ENCODE measurements at places on chromosomes 12 and 14.

GRCh38 chr12:42104087-42104486, 40.6 kb downstream of the GXYLT1 start:
- no peak for DNase-seq

DNA sequence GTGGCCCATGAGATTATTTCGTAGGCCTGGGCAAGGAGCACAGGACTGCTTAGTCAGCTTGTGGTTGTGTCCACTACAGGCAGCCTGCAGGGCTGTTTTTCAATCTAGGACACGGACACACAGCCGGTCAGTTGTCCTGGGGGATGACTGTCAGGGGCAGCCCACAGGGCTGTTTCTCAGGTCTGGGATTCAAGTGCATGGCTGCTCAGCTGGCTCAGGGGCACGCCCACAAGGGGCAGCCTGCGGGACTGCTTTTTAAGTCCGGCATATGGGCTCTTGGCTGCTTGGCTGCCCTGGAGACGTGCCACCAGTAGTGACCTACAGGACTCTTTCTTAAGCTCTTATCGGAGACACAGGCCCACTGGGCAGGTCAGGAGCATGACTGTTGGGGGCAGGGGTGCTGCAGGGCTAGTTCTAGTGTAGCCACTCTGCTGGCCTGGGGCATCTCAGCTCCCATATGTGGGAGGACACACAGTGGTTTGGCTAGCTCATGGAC, 26.6 kb upstream of the GTF2A1 start:
- no peak for DNase-seq

DNA sequence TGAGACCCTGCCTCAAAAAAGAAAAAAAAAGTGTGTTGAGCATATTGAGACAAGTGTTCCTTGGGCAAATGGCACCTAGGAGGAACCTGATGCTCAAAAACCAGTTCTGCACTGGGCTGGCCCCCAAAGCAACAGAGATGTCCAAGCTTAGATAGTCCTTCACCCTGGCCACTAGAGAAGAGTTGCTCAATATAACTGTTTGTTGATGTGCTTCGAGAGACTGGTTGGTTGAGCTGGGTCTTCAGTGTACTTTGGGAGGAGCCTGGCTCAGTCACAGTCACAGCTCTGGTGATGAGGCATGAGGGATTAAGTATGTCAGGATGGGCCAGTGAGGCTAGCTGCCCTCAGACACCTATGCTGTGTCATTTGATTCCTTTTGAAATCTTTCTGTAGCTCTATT, 38.0 kb downstream of the SLC2A14 start:
- DNase-seq = no peak

DNA sequence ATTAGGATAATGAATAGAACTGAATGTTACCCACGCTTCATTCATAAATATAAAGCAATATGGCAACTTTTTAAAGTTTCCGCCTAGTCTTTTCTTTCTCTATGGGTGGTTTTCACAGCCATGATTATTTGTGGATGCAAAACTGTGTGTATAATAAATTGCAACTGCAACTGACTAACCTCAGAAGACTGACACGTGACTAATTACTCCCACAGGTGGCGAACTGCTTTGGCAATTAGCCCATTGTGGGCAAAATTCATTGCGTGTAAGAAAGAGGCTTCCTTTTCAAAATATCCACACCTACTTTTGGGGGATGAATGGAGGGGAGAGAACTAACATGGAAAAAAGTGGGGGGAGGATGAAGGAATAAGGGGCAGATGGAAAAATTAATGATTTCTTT, 79.0 kb downstream of the SLC25A21 start:
- peak; percentile 2 for DNase-seq

GRCh38 chr14:105541218-105541875, 15.0 kb downstream of the TMEM121 start:
- no peak for DNase-seq

- DNase-seq = no peak
Measured at GRCh38 chr12:44029194-44029593, 193.3 kb downstream of the TMEM117 start.

GRCh38 chr14:87908550-87908949, 84.4 kb downstream of the GALC start:
- no peak for DNase-seq

DNA sequence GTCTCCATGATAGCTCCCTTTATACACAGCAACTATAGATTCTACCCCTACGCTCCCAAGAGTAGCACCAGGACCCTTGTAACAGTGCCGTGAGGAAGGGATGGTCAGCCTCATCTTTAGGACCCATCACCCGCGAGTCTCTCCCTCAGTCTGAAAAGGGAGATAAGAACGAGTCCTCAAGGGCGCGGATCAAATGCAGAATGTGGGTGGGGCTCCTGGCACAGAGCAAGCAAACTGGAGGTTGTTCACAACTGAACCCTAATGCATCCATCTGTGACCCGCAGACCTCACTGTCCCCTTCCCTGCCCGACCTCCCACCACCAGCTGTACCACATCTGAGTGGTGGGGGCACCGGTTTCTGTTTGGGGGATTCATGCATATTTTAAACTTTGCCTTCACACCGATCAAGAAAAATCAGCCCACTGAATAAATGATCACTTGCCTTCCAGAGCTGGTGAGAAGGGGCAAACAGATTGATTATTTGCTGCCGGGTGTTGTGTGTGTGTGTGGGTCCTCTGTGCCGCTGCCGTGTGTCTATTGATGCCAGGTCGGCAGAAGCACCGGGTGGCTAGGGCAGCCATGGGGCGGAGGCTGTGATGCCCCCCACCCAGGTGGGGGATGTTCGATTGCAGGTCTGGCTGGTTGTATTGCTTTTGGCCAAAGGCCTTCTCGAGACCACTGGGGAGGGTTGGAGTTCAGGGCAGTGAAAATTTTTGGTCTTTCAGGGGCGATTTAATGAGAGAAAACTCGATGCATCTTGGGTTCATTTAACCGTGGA, 35.7 kb upstream of the BEGAIN start:
- DNase-seq = no peak

- DNase-seq = no peak
Measured at GRCh38 chr12:124047045-124047566, 74.1 kb downstream of the ZNF664 start.

GRCh38 chr12:105083551-105084105, 630 bp downstream of the ALDH1L2 start:
- no peak for DNase-seq

DNA sequence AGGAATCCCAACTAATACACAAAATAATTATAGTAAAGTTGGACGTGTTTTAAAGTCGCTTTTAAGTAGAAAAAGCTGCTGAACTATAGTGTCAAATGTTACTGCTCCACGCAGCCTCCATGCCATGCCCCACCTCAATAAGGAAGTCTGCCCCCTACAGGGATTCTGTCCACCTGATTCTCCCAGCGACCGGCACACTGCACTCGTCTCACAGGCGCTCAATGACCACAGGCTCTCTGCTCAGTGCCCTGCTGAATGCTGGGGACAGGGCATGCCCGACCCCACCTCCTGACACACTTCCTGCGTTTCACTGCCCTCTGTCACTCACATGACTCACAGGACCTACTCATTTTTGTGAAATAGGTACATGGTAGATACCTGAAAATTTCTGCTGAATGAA, 48.9 kb downstream of the BDKRB1 start:
- DNase-seq = no peak

DNA sequence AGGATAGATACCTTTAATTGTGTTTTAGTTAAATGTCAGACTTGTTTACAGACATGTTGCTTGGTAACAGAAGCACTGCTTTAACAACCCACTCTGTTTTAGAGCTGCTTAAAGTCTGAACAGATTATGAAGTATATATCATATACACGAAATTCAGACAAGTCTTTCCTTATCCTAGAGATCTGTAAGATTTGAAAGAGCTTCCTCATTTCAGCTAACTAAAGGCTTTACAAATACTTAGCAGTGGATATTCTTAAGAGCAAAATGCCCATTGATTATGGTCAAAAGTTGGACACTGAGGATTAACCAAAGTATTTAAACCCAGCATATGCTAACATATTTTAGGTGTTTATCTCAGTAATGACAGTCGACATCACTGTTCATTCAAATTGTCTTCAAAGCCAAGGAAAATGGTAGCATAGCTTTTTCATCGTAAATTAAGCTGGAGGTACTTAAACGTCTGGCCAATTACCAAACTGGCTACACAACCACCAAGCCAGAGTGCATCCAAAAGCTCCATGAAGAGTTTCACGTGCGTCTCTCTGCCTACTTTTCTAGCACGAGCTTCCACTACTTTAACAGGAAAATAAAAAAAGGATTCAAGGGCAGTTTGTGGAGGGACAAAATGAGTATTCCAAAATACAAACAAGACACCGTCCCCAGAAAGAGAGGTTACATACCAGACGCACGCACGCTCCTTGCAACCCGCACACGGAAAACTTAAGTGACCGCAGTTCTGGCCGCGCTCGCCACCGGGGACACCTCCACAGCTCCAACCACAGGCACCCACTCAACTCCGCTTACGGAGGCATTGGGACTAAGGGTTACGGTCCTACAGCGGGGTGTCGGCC, 565 bp downstream of the CEP83 start:
- DNase-seq = peak; percentile 14

- DNase-seq = no peak
Measured at GRCh38 chr14:101730626-101731186, 30.8 kb upstream of the PPP2R5C start.

DNA sequence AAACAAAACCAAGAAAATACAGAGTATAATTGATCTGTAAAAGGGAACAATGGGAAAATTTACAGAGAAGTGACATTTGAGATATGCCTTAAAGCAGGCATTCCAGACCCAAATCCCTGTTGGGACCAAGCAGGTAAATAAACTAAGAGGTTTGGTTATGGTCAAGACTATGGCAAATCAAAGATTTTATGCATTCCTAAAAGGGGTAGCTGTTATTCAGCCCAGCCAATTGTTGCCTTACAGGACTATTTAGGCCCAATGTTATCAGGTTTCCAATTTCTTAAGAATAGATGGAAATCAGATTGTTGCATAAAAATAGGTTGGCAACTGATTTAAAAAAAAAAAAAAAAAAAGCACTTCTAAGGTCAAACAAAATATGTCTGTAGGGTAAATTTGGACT, 5.3 kb downstream of the DNAI7 start:
- DNase-seq = no peak

DNA sequence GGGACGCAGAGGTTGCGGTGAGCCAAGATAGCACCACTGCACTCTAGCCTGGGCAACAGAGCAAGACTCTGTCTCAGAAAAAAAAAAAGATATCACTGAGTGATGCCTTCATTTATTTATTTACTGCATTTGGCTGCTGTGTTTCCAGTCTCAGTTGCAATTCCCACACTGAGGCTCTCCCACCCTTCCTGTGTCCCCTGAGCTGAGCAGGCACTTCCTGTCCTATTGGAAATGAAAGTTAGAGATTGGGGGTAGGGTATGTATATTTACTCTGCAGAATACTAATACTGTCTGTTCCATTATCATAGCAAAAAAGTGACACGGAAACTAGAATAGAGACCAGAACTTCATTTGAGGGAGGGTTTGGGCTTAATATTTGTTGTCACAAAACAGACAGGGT, 1.6 kb upstream of the RBMS2 start:
- DNase-seq = no peak

DNA sequence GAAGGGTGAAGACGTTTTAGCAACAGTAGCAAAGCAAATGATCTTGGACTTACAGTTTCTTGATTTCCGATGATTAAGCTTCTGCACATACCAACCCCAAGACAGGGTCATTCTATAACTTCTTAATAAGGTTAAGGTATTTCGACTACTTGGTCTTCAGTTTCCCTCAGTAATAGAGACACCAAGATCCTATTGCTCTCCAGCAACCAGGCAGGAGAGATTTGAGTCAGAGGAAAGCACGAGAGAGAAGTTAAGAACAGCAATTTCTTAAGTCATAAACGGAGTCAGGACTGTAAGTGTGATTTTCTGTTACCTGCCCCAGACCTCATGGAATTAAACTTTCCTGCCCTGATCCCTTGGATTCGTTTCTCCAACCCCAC, 215.6 kb downstream of the TTC8 start:
- no peak for DNase-seq
